ENCODE measurements at places on chromosomes 4 and X. TPM values are rescaled to one million over a fixed set of nuclear protein-coding genes. Genes with fewer than 3 reads are reported as not detected.

OPRPN gene
- total RNA-seq: not detected

PDLIM3 gene
- total RNA-seq: 0.16 TPM

PIR gene
- total RNA-seq: 53.7 TPM

DUSP21 gene
- not detected for total RNA-seq

CXCL8 gene
- total RNA-seq: 6.0 TPM

UGT2B10 gene
- not detected for total RNA-seq

OTOP1 gene
- not detected for total RNA-seq

SHROOM3 gene
- total RNA-seq: 15.8 TPM

TMSB4X gene
- 5,589 TPM for total RNA-seq

SCML1 gene
- 5.2 TPM for total RNA-seq

FTSJ1 gene
- 70.0 TPM for total RNA-seq

STARD8 gene
- 1.7 TPM for total RNA-seq

USP17L12 gene
- total RNA-seq: not detected

CLCN5 gene
- 2.0 TPM for total RNA-seq

SYN1 gene
- total RNA-seq: 0.29 TPM

PNMA6F gene
- total RNA-seq: not detected

FMR1NB gene
- total RNA-seq: not detected

SPANXD gene
- total RNA-seq: not detected

SPANXN4 gene
- total RNA-seq: not detected

DGAT2L6 gene
- not detected for total RNA-seq

FGG gene
- total RNA-seq: 8.0 TPM

HSFX4 gene
- not detected for total RNA-seq

CENPVL1 gene
- not detected for total RNA-seq

DCHS2 gene
- total RNA-seq: 0.01 TPM

STOX2 gene
- 2.3 TPM for total RNA-seq

NHSL2 gene
- 0.29 TPM for total RNA-seq

MTMR8 gene
- total RNA-seq: 0.50 TPM

PASD1 gene
- total RNA-seq: not detected

FGD1 gene
- total RNA-seq: 5.1 TPM

ADAMTS3 gene
- total RNA-seq: not detected

TMSB15A gene
- total RNA-seq: 0.81 TPM

CFAP299 gene
- total RNA-seq: not detected

ATP8A1 gene
- total RNA-seq: 0.01 TPM

CLDN22 gene
- not detected for total RNA-seq

NLGN3 gene
- total RNA-seq: 0.84 TPM

PRR32 gene
- not detected for total RNA-seq

RAB39B gene
- 0.80 TPM for total RNA-seq

PNMA5 gene
- total RNA-seq: not detected

KIT gene
- total RNA-seq: not detected

PHOX2B gene
- not detected for total RNA-seq

NKRF gene
- 16.6 TPM for total RNA-seq

SLC9A7 gene
- total RNA-seq: 8.3 TPM

C4orf54 gene
- total RNA-seq: not detected

L1CAM gene
- total RNA-seq: 20.2 TPM

HSD17B13 gene
- total RNA-seq: 0.03 TPM

SPANXA1 gene
- total RNA-seq: 0.24 TPM

TBC1D9 gene
- 6.6 TPM for total RNA-seq

ZNF518B gene
- 2.7 TPM for total RNA-seq

PDGFRA gene
- total RNA-seq: 0.45 TPM

CCKAR gene
- not detected for total RNA-seq

GALNT7 gene
- total RNA-seq: 30.3 TPM

PPM1K gene
- total RNA-seq: 0.68 TPM

EPHA5 gene
- total RNA-seq: 0.30 TPM

RAB40AL gene
- total RNA-seq: 0.11 TPM

Data from A549 treated with AZD2906 at 1 μM for 4 hours (cell line).